T-helper 17 cell (primary cell): ENCODE measurements at places on chromosomes 7 and 10.
A peak's percentile ranks its signal among the peaks of the same experiment; 100 is the strongest.

GRCh38 chr7:38398725-38399321 is 125.4 kb upstream of the TARP start:
- H3K27ac ChIP-seq, result no peak overlapping the region
- DNase-seq, result peak; percentile 46
- peaks cover 44% of the 10 kb centered on the region for H3K27me3 ChIP-seq
- peaks cover 9% of the 10 kb centered on the region for H3K36me3 ChIP-seq
- no peak overlapping the region for H3K4me3 ChIP-seq
- H3K4me1 ChIP-seq, result peaks cover 16% of the 10 kb centered on the region

DNA sequence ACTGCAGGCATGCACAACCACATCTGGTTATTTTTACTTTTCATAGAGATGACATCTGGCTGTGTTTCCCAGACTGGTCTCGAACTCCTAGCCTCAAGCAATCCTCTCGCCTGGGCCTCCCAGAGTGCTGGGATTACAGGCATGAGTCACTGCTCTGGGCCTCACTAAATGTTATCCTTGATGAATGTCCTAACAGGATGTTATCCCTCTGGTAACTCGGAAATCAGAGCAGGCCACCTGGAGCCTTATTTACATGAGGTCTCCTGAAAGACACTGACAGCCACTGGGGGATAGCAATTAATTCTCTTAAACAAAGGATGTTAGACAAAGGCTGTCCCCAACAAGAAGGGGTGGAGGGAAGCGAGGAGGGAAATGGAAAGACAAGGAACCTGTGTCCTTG is 4.5 kb upstream of the ZNF438 start:
- peaks cover 9% of the 10 kb centered on the region for H3K4me1 ChIP-seq
- no peaks in the 10 kb centered on the region for H3K36me3 ChIP-seq

GRCh38 chr10:62185919-62186692 is 82.5 kb downstream of the RTKN2 start:
- H3K27ac ChIP-seq, result peak overlapping the region; percentile 75
- peaks cover 2% of the 10 kb centered on the region for H3K36me3 ChIP-seq
- H3K4me1 ChIP-seq, result peaks cover 43% of the 10 kb centered on the region
- peak overlapping the region; percentile 75 for H3K4me3 ChIP-seq
- no peaks in the 10 kb centered on the region for H3K27me3 ChIP-seq
- DNase-seq, result no peak

DNA sequence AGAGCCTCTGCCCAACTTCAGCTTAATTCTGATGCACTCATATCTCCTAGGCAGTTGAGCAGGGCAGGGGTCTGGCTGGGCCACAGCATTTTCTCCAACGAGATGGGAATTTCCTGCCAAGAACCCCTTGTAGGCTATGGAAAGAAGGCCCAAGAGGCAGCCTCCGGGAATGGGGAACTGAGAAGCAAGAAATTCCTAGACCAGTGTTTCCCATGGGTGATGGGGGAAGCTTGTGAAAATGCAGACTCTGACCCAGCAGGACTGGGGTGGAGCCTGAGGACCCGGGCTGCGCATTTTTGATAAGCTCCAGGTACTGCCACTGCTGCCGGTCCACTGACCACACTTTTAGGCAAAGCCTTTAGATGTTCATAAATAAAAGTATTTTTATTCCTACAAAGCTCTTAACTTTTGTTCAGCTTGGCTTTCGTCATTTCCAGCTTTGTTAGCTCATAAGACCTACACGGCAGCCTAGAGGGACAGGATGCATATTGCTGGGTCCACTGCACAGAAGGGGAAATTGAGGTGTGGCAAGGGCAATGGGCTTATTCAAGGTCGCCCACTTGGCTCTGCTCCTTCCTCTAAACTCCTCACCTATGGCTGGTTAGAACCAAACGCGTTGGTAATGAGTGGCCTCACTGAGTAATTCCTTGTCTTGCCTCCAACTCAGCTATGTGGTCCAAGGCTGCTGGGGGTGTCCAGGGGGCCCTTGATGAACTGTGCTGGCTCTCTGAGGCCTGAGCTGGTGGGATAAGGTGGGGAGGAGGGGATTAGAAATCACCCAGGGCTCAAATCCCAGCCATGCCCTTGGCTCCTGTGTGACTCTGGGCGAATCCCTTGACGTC is 29.5 kb downstream of the ZCCHC24 start:
- peaks cover 6% of the 10 kb centered on the region for H3K4me1 ChIP-seq
- no peaks in the 10 kb centered on the region for H3K36me3 ChIP-seq
- DNase-seq, result no peak
- no peak overlapping the region for H3K27ac ChIP-seq
- H3K4me3 ChIP-seq, result no peak overlapping the region
- no peaks in the 10 kb centered on the region for H3K27me3 ChIP-seq

- no peak overlapping the region for H3K27ac ChIP-seq
- no peak overlapping the region for H3K4me3 ChIP-seq
- H3K36me3 ChIP-seq, result no peaks in the 10 kb centered on the region
- no peaks in the 10 kb centered on the region for H3K27me3 ChIP-seq
- no peaks in the 10 kb centered on the region for H3K4me1 ChIP-seq
Observed at GRCh38 chr7:31720366-31720765, 33.4 kb downstream of the PPP1R17 start.

GRCh38 chr7:15600298-15600697 is 38.5 kb upstream of the AGMO start:
- no peak overlapping the region for H3K4me3 ChIP-seq
- H3K36me3 ChIP-seq, result no peaks in the 10 kb centered on the region
- H3K27ac ChIP-seq, result no peak overlapping the region
- H3K27me3 ChIP-seq, result no peaks in the 10 kb centered on the region
- no peak for DNase-seq

GRCh38 chr7:149706398-149706797 is 67.0 kb downstream of the ZNF467 start:
- H3K27me3 ChIP-seq, result peaks cover 17% of the 10 kb centered on the region
- no peak for DNase-seq
- H3K4me1 ChIP-seq, result peaks cover 4% of the 10 kb centered on the region
- H3K27ac ChIP-seq, result no peak overlapping the region
- no peak overlapping the region for H3K4me3 ChIP-seq
- H3K36me3 ChIP-seq, result peaks cover 2% of the 10 kb centered on the region

DNA sequence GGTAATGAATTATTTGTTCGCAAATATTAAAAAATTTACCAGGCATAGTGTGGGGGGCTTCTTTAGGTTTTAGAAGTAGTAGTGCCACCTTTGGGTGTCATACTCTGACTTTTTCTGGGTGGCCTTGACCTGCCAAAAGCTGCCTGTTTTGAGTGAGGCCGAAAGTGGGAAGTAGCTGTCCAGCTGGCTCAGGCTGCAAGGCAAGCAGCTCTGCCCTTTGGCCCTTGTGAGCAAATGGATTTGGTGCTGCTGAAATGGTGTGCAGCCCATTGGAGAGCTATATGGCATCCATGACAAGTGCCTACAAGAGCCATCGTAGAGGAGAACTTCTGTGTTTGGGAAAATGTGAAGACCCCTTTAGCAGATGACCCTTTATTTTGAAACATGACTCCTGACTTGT is 20.2 kb upstream of the ICA1 start:
- no peak overlapping the region for H3K27ac ChIP-seq
- DNase-seq, result no peak
- peaks cover 18% of the 10 kb centered on the region for H3K27me3 ChIP-seq
- no peaks in the 10 kb centered on the region for H3K36me3 ChIP-seq

DNA sequence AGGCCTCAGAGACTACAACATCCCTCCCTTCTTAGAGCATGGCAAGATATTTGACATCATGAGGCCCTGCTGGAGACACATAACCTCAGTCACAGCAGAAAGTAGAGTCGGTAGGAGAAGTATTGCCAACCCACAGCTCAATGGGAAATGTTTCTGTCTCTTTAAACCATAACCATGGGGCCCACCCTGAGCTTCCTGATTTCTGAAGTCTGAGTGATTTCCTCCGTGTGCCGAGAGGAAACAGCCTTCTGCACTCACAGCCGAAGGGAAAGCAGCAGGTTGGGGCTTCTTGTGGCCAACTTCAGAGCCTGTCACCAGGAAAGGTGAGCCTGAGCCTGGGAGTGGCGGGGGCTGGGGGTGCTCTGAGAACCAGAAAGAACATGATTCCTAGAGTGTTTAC is at the start of gene GIMAP1:
TSS of gene GIMAP1 (plus strand) at position 246 of the 400 bp plus-strand sequence. CDS start 2,435 bp downstream, outside the sequence.
- peak within 1 kb of the TSS; percentile 97 for H3K4me3 ChIP-seq
- H3K27me3 ChIP-seq, result no peaks in the 10 kb centered on the region
- DNase-seq, result no peak
- peak within 1 kb of the TSS; percentile 97 for H3K27ac ChIP-seq
- H3K36me3 ChIP-seq, result peaks cover 21% of the 10 kb centered on the region

DNA sequence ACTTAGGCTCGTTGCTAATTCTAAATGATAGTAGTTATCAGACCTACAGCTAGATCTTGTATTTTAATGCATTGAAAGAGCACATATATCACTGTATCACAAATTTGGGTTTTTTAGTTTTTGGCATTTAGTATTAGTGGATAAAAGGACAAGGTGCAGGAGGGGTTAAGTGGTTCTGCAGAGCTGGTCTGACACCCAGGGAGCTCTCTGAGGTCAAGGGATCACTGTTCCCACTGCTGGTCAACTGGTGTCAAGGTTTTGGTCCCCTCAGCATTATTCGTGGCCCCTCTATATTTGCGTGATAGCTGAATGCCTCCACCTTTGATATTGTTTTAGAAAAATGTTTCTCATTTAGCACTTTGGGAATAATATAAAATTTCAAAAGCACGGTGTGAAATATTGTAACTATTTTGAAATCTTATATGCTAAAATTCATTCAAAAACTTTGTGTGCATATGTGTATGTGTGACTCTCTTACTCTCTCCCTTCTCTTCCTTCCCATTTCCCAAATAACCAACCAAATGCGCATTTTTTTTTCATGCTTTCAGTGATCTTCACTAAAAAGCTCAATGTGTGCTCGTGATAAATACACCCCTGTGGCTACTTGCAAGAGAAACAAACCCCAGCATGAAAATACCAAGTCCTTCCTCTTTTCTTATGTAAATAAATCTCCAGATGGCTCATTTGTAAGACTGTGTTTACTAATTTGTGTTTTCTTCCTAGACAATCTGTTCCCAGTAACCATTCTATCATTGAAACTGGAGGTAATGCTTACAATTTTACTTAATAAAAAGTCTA is 309.2 kb downstream of the FGFR2 start:
- no peak for DNase-seq
- no peaks in the 10 kb centered on the region for H3K27me3 ChIP-seq
- no peaks in the 10 kb centered on the region for H3K36me3 ChIP-seq
- H3K4me3 ChIP-seq, result no peak overlapping the region
- no peaks in the 10 kb centered on the region for H3K4me1 ChIP-seq
- no peak overlapping the region for H3K27ac ChIP-seq

DNA sequence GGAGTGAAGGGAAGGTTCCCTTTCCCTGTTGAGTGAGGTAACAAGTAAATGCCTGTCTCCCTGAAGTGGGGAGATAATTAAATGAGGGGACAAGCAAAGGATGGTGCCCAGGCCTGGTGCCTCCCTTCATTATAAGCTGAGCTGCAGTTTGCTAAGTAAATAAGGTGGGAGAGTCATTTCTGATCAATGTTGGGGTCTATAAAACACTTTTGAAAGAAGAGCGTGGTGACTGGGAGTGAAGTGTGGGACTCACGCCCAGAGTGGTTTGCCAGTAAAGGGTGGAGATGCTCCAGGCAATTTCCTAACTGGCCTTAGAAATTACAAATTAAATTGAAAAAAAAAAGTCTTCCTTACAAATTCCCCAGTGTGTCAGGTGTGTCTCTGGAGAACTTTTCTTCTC is 9.6 kb upstream of the GPR15LG start:
- H3K4me1 ChIP-seq, result peaks cover 2% of the 10 kb centered on the region
- H3K27ac ChIP-seq, result no peak overlapping the region
- H3K27me3 ChIP-seq, result peaks cover 33% of the 10 kb centered on the region
- no peaks in the 10 kb centered on the region for H3K36me3 ChIP-seq
- no peak overlapping the region for H3K4me3 ChIP-seq
- no peak for DNase-seq

DNA sequence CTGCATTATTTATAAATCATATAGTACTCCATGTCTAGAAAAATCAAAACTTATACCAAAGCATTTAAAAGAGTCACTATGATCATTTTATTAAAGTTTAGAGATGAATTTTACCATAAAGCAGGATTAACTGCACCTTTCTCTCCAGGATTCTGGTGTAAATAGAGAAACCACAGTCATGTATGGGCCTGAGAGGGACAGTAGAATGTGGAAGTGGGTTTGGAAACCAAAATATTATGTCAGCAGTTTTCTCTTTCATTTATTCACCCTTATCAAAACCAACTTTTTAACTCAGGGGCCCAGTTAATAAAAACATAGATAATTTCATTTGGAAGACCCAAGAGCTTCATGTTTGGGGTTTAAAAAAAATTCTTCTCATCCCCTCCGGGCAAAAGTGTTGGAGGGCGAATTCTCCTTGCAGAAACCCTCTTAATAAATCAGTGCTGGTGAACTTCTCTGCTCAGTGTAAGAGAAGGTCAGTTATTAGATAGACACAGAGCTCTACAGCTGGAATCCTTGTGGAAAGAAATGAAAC is 266.2 kb downstream of the CREB5 start:
- DNase-seq, result no peak
- peaks cover 2% of the 10 kb centered on the region for H3K4me1 ChIP-seq
- H3K36me3 ChIP-seq, result no peaks in the 10 kb centered on the region
- no peak overlapping the region for H3K27ac ChIP-seq
- H3K4me3 ChIP-seq, result no peak overlapping the region
- no peaks in the 10 kb centered on the region for H3K27me3 ChIP-seq

DNA sequence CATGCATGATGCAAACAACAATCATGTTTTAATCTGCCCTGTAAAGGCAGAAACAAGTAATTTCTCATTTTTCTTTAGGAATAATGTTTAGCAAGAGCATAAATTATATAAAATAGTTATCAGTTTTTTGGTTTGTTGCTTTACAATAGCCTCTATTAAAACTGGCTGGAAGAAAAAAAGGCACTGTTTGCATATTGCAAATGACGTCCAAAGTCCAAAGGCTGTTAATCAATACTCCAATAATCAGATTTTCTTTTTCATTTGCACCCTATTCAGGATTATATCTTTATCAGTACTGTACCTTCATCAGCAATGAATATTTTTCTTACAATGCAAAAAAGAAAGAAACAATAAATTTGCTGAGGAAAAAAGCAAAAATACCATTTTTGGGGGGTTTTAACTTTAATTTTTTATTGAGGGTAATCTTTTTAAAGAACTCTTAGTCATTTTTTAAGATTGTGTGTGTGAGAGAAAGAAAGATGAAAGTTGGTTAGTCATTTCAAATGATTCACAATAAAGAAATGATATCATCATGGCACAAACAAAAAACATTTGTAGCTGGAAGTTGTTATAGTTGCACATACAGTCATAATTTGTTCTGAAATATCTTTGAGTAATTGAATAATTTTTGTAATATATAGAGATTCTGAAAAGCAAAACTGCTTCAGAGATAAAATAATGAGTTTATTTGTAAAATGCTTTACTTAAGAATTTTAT is 44.4 kb upstream of the AKR1C2 start:
- no peak overlapping the region for H3K27ac ChIP-seq
- no peak overlapping the region for H3K4me3 ChIP-seq

DNA sequence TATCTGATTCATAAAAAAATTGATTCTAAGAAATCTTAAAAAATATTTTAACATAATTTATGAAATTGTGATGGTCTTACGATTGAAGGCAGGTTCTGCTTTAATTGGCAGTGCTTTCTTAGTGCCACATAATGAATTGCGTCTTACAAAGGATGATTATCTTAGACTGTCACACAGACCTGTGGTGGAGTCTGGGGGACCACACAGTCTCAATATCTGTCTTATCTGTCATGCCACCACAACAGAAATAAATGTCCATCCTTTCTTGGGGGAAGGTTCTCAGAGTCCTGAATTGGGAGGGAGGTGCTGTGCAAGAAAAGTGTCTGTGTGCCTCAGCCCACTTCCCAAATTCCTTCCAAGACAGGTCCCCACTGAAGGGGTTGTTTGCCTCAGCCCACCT is 34.0 kb downstream of the ZDHHC6 start:
- peaks cover 9% of the 10 kb centered on the region for H3K36me3 ChIP-seq
- H3K27ac ChIP-seq, result no peak overlapping the region
- H3K27me3 ChIP-seq, result no peaks in the 10 kb centered on the region
- no peak overlapping the region for H3K4me3 ChIP-seq
- DNase-seq, result no peak
